Stimulated activated CD8-positive, alpha-beta memory T cell treated with anti-CD3 and anti-CD28 coated beads, Interleukin-7, amount 100 ng/mL, for 1 hour (primary cell): ENCODE measurements at places on chromosomes 12 and 14.

- DNase-seq: no peak
These were observed 150.6 kb upstream of the AEBP2 start for GRCh38 chr12:19288603-19289244.

- DNase-seq: no peak
These were observed 306.3 kb downstream of the CACNA1C start for GRCh38 chr12:2358986-2359658.

GRCh38 chr12:130331146-130331545 is 6.5 kb upstream of the PIWIL1 start:
- no peak for DNase-seq

- no peak for DNase-seq
These were observed 177.9 kb downstream of the RBM19 start for GRCh38 chr12:113788020-113788856.

DNA sequence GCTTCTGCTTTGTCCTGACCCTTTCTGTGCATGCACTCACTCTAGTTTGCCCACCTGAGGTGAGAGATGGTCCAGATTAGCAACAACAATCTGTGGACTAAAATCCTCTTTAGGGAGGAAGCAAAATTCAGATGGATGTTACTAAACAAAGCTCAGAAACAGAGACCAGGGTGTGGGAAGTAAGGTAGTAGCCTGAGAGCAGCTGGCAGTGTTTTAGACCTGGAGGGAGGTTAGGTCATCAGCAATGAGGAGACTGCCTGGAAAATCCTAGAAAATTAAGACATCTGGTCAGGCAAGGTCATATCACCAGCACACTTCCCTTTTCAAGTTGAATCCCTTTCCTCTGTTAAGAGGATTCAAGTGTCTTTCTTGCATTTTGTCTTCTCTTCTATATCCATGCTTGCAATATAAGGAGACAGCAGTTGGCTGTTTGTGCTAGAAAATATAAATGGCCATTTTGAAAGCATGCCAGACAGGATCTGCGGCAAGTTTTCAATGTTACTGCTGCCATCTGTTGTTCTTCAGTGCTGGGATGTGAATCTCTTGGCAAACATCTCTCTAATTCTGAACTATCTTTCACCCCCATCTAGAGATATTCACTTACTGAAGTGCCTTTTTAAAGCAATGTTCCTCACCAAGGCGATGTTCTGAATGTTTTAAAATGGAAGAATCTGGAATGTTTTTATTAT is 266.4 kb downstream of the NAV3 start:
- DNase-seq: no peak

GRCh38 chr12:114499338-114499737 is 93.4 kb upstream of the TBX5 start:
- DNase-seq: no peak

DNA sequence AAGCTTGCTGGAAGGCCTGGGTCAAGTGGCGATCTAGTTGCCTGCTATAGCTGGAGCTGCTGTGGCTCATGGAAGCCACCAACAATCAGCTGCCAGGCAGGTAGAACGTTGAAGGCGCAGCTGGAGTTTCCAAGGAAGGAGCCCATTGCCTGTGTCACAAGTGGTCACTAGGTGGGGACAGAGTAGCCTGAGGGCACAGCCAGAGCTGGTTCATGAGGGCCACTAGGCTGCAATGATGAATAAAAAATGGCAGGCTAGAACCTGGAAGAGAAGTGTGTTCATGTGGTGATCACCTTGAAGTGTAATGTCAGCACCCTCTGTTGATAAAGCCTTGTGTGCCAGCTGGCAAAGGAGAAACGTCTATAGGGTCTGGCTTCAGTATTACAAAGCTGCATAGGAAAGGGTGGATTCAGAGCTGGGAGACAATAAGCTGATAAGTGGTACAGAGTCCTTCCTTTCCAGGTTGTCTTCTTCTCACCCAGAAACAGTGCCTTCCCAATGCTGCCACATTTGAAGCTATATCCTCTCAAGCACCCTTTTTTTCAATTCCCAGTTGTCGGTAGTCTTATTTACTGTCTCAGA is 165.8 kb downstream of the EMP1 start:
- DNase-seq: no peak

DNA sequence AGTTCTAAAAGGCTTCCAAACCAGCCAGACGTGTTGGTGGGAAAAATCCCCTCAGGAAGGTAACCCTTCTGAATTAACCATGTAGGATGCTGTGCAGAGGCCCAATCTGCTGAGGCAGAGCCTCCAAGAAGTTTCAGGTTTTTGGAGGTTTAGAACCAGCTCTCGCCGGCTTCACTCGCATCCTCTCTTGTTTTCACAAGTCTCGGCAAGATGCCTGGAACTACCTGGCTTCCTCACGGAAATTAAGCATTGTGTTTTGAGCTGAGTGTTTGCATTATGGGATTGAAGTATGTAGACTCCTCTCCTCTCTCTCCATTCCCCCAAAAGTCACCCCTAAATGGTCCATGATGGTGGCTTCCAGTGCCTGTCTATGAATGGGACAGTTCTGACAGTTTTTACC is 20.6 kb downstream of the LTBP2 start:
- no peak for DNase-seq

DNA sequence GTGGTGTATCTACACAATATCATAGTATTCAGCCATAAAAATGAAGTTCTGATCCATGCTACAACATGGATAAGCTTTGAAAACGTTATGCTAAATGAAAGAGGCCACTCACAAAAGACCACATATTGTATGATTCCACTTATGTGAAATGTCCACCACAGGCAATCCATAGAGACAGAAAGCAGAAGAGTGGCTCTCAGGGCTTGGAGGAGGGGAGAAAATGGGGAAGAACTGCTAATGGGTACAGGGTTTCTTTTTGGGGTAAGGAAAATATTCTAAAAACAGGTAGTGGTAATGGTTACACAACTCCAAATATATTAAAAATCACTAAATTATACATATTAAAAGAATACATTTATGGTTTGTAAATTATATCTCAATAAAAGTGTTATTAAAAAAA is 16.5 kb downstream of the SCNN1A start:
- DNase-seq: no peak

- no peak for DNase-seq
These were observed 95.3 kb downstream of the CATSPERB start for GRCh38 chr14:91636604-91637003.

GRCh38 chr14:104739546-104740516 is 13.1 kb upstream of the SIVA1 start:
- DNase-seq: no peak

- DNase-seq: no peak
These were observed 852.3 kb upstream of the TMEM132C start for GRCh38 chr12:127414636-127415035.

DNA sequence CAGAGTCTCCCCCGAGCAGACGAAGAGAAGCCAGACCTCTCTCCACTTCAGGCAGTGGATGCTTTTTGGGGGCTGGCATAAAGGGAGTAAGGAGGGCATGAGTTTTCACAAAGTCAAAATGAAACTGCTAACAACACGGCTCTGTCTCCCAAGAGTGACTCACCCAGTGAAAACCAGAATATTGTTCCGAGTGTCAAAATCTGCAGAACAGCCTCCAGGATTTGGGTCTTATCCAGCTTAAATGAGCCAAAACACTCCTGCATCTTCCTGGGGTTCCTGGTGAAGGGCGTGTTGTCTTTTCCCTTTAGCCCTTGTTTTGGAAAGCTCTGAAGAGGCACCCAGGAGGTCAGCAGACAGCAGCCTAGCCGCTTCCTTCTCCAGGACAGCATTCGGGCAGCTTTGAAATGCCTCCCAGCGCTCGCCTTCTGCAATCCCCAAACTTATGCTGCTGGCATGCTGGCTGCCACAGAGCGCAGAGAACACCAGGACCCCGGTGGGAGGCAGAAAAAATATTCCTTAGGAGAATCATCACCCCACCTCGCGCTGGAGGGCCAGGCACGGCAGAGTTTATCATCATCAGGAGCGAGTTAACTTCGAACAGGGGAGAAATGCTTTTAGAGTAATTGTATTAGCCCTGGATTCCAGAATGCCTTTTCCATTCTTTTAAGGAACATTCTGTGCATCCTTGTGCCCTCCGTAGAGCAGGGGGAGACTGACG is 117.7 kb upstream of the NCOR2 start:
- no peak for DNase-seq

DNA sequence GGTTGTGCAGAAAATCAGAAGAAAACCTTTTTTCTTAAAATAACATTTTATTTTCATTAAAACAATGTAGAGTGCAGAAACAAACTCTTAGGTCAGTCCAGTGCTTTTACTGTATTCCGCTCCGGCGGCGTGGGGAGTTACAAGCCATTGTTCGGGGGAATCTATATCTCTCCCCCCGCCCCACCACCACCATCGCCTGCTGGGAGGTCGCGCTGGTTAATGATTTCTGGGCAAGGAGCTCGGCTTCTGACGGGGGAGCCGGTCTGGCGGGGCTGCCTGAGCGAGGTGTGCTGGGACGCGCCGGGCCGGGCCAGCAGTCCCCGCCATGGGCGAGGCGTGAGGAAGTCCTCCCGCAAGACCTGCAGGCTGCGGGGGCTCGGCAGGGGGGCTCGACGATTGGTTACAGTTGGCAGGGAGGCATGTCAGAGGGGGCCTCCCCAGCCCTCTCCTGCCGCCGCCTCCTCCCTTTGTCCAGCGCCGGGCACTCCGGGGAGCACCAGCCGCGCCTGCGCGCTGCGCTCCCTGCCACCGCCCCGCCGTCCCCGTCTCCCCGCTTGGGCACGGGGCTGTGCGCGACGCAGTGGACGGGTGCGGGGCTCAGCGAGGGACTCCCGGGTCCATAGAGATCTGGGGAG is 1.0 kb upstream of the DUSP6 start:
- no peak for DNase-seq

DNA sequence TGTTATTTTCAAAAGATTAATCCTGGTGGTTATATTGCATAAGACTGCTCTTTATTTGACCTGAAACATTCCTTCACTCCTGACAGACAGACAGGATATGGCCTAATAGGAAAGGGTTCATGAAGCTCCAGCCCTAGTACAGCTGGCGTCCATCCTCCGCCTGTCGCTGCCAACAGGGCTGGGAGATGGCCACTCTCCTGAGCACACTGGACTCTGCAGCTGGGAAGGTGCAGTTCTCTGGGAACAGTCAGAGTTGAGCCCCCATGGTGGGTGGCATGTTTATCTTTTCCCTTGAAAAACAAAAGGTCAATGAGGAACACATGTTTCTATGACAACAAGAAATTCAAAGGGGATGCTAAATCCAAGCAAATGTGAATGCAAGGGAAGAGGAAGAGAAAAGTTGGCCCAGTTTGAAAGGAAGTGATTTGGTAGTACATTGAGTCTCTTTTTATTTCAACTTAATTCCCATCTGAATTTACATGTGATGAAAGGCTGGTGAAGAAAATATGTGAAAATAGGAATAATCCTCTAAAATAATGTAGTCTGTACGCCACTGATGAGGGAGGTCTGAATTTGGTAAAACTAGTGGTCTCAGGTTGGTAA is 89.9 kb upstream of the DCN start:
- DNase-seq: no peak

DNA sequence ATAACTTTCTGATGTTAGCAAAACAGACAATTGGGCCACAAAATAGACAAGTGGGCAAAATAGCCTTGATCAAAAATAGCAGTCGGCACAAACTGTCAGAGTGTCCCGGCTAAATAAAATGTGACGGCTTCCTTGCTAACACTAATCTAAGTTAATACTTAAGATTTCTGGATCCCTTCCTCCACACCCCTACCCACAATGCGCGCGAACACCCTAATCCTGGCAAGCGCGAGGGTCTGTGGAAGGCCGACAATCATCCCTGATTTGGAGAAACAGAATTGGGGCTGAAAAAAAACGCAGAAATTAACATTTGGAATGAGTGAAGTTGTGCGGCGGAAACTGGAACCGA is 489 bp downstream of the CEP290 start:
- no peak for DNase-seq

GRCh38 chr12:92485351-92486348 is 217.1 kb upstream of the PLEKHG7 start:
- no peak for DNase-seq

DNA sequence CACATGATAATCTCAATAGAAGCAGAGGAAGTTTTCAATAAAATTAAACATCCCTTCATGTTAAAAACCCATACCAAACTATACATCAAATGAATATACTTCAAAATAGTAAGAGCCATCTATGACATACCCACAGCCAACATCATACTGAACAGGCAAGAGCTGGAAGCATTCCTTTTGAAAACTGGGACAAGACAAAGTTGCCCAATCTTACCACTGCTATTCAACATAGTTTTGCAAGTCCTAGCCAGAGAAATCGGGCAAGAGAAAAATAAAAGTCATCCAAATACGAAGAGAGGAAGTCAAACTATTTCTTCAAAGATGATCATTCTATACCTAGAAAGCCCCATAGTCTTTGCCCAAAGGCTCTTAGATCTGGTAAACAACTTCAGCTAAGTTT is 454.7 kb upstream of the PRICKLE1 start:
- DNase-seq: no peak

- DNase-seq: no peak
These were observed 309.3 kb downstream of the PDZRN4 start for GRCh38 chr12:41497409-41497808.

GRCh38 chr14:66426451-66426850 is 59.7 kb upstream of the CCDC196 start:
- DNase-seq: no peak

- DNase-seq: no peak
These were observed 14.2 kb upstream of the OAS2 start for GRCh38 chr12:112964067-112964670.

GRCh38 chr12:43462741-43463140 is 89.3 kb downstream of the ADAMTS20 start:
- no peak for DNase-seq

- no peak for DNase-seq
These were observed 138.5 kb downstream of the KTN1 start for GRCh38 chr14:55718551-55718950.

- no peak for DNase-seq
These were observed 61.4 kb downstream of the RASSF3 start for GRCh38 chr12:64671681-64672080.

DNA sequence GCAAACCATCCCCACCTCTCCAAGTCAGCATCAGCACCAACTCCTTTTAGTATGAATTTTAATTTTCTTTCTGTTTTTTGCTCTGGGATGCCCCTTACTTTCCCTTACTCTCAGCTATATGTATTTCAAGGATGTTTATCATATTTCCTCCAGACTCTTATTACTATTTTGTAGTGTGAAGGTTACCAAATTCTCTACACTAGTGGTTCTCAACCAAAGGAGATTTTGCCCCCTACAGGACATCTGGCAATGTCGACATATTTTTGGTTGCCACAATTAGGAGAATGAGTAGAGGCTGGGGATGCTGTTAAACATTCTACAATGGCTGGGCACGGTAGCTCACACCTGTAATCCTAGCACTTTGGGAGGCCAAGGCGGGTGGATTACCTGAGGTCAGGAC is 29.1 kb upstream of the SOS2 start:
- no peak for DNase-seq
